ENCODE measurements at places on chromosomes 3 and 15.
A peak's percentile ranks its signal among the peaks of the same experiment; 100 is the strongest.

GRCh38 chr3:51686512-51687215 lies 15.6 kb downstream of the TEX264 start:
- peak; percentile 61 for DNase-seq

GRCh38 chr3:187013159-187013716 lies 82.9 kb downstream of the ST6GAL1 start:
- DNase-seq: no peak

GRCh38 chr3:149231871-149232270 lies 10.2 kb upstream of the CP start:
- DNase-seq: no peak

GRCh38 chr3:9916346-9916733 lies 558 bp upstream of the IL17RC start:
- no peak for DNase-seq

DNA sequence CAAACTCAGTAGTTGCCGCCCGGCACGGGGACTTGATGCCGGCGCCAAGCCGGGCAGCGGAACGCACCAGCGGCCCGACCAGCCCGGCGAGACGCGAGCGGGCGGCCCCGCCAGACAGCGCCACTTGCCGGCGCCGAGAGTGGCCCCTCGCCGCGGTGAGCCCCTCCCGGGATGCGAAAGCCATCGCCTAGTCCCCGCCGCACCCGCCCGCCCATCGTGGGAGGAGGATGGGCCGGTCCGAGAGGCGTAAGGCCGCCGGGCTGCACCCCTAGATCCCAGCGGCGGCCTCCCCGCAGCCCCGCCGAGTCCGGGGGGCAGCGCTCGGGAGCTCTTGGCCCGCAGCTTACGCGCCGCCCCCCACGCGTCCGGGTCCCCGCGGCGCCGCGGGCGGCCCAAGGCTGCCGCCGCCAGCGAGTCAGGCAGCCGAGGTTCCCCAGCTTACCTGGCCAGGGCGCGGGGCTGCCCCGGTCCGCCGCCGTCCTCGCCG lies 609 bp downstream of the GOLGA8A start:
- peak; percentile 48 for DNase-seq

DNA sequence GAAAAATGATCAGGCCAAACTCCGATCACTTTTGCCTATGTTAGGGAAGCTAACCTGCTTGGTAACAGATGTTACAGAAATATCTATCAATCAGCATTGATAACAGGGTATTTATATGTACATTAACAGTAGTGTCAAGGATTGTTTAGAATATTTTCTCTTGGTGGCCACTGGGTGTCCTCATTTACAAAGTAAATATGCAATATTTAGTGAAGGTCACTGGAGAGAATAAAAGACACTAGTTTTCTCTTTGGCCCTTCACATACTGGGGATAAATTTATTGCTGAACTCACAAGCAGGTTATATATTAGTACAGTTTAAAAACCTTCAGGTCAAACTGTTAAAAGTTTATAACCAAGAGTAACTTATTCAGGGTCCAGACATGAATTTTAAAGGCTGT lies 69.0 kb downstream of the TIGIT start:
- DNase-seq: no peak

GRCh38 chr15:62417439-62417838 lies 252.4 kb upstream of the C2CD4B start:
- no peak for DNase-seq

- DNase-seq: no peak
These were observed 54.6 kb downstream of the ATP2B2 start for GRCh38 chr3:10450494-10451440.

GRCh38 chr3:114542359-114542758 lies 248.5 kb downstream of the TIGIT start:
- DNase-seq: no peak

GRCh38 chr15:98760112-98760826 lies 111.9 kb downstream of the IGF1R start:
- no peak for DNase-seq

GRCh38 chr3:31002730-31003129 lies 108.3 kb upstream of the GADL1 start:
- DNase-seq: no peak

DNA sequence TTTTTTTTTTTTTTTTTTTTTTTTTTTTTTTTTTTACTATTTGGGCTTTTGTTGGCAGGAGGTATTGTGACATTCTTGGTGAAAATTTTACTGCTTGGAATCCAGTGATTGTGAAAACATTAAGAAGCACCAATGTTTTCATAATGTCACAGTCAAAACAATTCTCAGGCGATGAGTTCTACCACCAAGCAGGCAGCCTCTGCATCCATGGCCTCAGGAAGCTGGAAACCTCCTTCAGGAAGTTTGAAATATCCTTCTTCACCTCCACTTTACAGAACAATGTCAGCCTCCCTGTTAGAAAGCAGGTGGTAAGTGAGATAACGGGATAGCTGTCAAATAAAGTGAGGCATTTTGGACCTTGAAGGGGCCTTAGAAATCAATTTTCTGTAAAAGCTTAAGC lies 98.3 kb downstream of the MEX3B start:
- DNase-seq: no peak

- no peak for DNase-seq
These were observed 27.3 kb upstream of the TGFBR2 start for GRCh38 chr3:30578986-30579579.

GRCh38 chr3:146550070-146550615 lies 5.7 kb upstream of the PLSCR1 start:
- no peak for DNase-seq

DNA sequence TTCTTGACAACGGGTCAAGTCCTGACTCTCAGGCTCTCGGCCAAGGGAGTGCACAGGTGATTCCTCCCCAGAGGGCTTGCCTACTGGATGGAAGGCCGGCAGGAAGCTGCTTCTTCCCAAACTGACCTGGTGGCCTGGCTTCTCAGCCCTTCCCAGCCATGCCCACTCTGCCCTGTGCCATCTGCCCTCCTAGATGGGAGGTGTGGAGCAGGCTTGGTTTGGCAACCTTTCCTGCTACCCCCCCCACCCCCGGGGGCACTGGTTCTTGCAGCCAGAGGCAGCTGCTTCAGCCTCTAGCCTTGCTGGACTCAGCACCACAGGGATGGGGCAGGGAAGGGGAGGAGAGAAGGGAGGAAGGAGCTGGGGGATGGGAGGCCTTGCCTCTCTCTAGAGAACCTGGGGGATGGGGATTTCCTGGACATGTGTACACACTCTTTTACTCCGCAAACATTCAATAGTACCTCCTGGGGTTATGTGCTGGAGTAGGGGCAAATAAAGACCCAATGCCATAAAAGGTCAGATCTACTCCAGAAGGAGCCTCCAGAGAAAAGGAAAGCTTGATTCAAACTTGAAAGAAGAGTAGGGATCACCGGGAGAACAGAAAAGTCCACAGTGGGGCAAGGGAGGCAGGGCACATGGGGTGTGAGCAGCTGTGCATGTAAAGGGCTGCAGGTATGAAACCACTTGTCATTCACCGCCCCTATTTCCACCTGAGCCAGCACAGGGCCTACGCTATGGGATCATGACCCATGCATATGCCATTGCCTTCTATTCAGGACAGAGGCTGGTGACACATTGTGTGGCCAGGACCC lies 4.2 kb upstream of the DAPK2 start:
- DNase-seq: no peak

- peak; percentile 49 for DNase-seq
These were observed 252.5 kb upstream of the TGFBR2 start for GRCh38 chr3:30353711-30354467.

DNA sequence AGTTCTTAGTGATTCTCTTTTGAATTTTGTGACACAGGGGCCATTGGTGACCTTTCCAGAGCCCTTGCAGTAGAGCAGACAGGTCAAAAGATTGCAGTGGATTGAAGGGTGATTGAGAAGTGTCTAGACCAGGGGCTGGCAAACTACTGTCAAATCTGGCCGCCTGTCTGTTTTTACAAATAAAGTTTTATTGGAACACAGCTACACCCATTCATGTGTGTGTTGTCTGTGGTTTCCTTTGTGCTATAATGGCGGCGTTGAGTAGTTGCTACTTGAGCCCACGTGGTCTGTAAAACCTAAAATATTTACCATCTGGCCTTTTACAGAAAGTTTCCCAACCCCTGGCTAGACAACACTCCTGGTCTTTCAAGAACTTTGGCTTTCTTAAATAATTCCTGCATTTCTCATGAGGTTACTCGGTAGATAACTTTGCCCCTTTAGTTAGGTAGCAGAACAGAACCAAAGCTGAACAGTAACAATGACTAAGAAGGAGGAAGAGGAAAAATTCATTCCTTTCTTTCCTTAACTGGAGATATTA lies 265.1 kb upstream of the NR2E3 start:
- DNase-seq: no peak

- no peak for DNase-seq
These were observed 10.6 kb downstream of the DENND6A start for GRCh38 chr3:57682284-57682683.

DNA sequence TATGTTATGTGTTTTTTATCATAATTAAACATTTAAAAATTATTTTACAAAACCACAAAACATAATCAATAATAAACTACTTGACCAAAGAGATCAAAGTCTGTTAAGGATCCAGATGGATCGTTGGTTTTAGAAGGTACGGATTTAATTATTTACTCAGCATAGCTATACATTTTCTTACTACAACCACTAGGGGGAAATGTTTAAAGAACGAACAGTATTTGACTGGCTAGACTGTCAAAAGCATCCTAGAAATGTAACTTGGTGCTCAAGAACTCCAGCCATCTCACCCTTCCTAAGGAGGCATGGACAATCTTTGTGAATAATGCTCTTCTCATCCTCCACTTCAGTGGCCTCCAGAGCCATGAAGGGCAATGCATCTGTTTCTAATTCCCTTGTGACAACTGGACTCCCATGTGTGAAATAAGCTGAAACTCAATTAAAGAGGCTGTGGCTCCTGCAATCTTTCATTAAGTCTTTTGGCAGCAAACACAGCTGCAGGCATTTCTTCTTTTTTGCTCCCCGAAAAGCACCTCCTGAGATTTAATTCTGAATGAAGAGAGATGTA lies 94.7 kb upstream of the TUSC7 start:
- no peak for DNase-seq

DNA sequence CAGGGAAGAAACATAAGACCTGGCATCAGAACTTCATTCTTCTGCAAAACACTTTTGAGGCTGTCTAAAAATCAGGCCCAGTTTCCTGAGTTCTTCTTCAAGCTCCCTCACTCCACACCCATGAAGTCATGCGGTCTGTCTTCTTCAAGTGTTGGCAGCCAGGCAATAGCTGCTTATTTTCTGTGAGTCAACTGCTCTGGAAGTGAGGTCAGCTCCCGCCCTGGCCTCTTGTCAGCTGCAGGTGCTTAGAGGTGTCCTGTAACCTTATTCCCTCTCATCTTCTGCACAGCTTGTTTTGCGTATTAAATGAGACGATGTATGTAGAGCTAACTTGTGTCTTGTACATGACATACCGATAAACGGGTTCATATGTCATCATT lies 226.1 kb downstream of the ADAMTS17 start:
- no peak for DNase-seq

DNA sequence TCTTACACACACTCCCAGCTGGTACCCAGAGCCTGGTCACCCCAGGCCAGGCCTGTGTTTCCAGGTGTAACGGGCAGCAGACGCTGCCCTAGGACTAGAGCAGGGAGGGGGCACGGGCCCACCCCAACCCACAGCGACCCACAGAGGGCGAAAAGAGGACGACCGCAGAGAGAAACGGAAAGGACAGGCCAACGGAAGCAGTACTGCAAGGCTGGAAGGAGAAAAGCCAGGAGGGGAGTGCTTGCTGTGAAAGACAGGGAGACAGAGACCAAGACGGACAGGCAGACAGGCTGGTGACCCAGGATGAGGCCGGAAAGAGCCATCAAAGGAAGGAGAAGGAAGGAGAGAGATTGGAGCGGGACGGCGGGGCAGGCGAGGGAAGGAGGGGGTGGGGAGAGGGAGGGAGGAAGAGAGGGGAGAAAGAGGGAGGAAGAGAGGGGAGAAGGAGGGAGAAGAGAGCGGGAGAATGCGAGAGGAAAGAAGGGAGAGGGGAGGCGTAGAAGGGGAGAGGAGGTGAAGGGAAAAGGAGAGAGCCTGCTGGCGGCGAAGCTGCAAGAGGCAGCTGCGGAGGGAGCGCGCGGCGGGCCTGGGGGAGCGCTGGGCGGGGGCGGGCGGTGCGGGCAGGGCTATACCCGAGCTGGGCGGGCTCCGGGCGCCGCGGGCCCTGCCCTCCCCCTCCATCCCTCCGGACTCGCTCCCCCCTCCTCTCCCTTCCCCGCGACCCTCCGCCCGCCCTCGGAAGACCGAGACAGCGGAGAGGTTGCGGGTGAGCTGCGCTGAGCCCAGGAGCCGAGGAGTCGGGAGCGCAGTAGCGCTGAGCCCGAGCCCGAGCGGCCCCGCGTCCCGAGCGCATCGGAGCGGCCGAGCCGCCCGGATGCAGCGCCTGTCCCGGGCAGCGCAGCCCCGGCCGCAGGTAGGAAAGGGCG lies at the start of gene SLC6A1:
SLC6A1 (plus strand) TSS at position 732 of the 926 bp plus-strand sequence. CDS start 24,464 bp downstream, outside the sequence.
- no peak for DNase-seq

GRCh38 chr3:191385101-191385500 lies 54.8 kb upstream of the UTS2B start:
- DNase-seq: no peak

- no peak for DNase-seq
These were observed 773 bp downstream of the ANKRD28 start for GRCh38 chr3:15796771-15797641.

- no peak for DNase-seq
These were observed 41.6 kb upstream of the AP3B2 start for GRCh38 chr15:82751308-82751707.

- DNase-seq: no peak
These were observed 49.5 kb downstream of the MYLK start for GRCh38 chr3:123834631-123835030.

DNA sequence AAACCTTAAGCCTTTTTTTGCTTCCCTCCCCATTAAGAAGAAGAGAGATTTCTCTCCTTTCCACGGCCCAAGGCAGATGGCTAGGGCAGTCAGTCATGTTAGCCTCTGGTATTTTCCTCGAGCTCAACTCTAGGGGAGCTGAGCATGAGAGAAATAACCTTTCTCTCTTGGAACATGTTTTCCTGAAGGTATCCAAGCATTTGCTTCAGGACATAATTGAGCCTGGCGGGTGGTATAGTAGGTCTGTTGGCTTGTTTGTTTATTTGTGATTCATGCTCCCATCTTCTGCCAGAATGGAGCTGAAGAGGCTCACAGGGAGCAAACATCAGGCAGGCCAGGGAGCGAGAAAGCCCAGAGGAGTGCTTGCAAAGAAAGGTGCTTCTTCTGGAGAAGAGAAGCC lies 102.5 kb downstream of the MESD start:
- DNase-seq: no peak

- DNase-seq: no peak
These were observed 16.6 kb downstream of the MAP2K1 start for GRCh38 chr15:66403323-66403722.

- no peak for DNase-seq
These were observed 58.1 kb downstream of the GTF2E1 start for GRCh38 chr3:120800625-120801024.

GRCh38 chr3:128679338-128679737 lies 28.7 kb upstream of the RPN1 start:
- DNase-seq: no peak
